ENCODE measurements at places on chromosomes 7 and 10. TPM values are rescaled to one million over a fixed set of nuclear protein-coding genes. Genes with fewer than 3 reads are reported as not detected.

- no peak for DNase-seq
Measured at GRCh38 chr7:155064186-155064585, 5.9 kb upstream of the HTR5A start.

- DNase-seq = no peak
Measured at GRCh38 chr10:51574248-51575048, 124.9 kb downstream of the CSTF2T start.

DNA sequence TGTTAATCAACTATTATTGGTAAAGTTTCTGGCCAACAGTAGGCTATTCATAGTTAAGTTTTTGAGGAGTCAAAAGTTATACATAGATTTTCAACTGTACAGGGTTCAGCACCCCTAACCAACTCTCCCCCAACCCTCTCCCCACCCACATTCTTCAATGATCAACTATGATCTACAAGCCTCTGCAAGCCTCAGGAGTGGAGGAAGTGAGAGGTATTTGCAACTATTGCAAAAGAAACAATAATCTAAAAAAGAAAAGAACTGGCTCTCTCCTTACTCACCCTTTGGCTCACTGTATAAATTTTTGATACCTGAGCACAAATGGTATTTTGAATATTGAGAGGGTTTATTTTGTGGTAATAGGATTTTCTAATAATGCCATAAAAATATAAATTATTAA is 179.8 kb downstream of the IPMK start:
- DNase-seq = no peak

DNA sequence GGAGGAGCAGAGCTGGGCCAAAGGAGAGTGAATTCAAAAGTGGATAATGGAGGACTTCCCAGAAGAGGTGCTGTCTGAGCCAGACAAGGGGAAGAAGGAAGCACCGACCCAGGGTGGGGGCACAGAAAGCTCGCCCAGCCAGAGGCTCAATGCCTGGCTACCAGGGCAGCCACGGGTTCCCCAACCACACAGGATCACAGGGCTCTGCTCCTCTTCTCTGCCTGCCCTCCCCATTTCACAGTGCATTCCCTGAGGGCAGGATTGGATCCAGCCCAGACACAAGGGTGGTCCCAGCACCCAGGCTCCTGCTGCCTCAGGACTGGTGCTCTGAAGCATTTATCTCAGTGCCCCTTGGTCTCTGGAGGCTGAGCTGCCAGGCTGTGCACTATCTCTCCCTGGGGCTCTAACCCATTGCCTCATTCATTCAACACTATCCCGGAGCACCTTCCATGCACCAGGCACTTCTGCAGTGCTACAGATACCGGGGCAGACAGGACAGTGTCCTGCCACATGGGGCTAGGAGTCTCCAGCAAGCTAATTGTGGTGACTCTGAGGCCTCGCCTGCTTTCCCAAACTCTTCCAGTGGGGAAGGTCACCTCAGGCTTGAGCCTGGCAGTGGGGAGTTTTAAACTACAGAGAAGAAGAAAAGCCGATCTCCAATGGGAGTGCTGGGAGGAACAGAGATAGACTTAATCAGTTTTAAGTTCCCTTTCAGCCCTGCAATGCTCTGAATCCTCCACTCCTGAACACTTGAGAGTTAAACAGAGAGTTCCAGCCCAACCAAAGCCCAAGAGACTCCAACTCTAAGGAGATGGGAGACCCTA is 201.8 kb upstream of the ZMIZ1 start:
- no peak for DNase-seq

GRCh38 chr10:102429468-102429867 is 2.9 kb downstream of the CUEDC2 start:
- DNase-seq = no peak

GRCh38 chr10:48210966-48211365 is 63.5 kb downstream of the FRMPD2 start:
- DNase-seq = no peak

VOPP1 gene
- total RNA-seq = 21.3 TPM

DNA sequence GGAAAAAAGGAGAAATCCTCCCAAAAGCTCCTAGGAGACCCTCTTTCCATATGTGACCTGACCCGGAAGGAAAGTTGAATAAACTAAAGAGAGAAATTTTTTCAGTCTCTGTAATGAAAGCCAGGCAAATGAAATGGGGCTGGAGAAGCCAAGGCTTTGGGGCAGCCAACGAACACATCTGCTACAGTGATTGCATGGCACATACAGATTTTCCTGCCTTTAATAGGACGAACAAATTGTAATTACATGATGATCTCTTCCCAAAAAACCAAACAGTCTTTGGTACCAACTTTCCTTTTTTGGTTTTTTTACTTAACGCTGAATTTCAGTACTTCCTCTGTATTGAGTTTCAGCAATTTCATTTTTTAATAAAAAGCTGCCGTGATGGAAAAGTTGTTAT is 23.5 kb upstream of the PTN start:
- DNase-seq = no peak

- DNase-seq = peak; percentile 38
Measured at GRCh38 chr7:30116771-30117170, 18.0 kb upstream of the MTURN start.

ADRB1 gene
- total RNA-seq = 0.69 TPM

DNA sequence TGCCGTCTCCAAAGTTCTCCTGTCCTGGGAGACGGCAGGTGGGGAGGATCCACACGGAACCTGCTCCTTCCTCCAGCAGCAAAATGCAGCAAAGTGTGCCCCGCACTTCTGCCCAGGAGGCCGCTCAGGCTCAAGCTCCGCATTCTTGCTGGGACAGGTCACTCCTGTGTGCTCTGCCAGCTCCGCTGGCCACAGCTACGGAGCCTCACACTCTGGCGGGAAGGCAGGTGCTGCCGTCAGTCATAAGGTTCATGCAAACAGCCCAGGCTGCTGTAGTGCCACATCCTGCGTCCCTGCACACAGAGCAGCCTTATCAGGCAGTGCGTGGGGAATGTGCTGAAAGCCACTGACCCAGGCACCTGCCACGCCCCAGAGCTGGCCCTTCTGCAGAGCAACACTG is 22.4 kb downstream of the ADGRA1 start:
- DNase-seq = peak; percentile 40

DNA sequence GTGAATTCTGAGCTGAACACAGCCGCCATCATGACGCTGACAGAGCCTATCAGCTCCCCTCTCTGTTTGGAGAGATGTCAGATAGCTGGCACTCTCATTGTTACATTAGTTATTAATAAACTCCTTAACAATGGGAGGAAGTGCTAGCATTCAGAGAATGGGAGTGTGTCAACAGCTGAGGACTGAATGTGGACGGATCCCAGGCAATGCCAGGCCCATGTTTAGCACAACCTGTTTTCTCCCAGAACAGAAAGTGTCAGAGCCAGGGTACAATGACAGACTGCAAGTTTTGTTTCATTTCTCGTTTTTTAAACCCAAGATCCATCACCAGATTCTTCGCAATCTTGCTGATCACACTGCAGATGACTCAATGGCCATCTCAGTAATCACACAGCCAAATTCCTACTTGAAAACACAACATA is 99.6 kb downstream of the PRPF18 start:
- peak; percentile 59 for DNase-seq

RET gene
- total RNA-seq = 0.09 TPM

EIF5AL1 gene
- total RNA-seq = 0.27 TPM

DNA sequence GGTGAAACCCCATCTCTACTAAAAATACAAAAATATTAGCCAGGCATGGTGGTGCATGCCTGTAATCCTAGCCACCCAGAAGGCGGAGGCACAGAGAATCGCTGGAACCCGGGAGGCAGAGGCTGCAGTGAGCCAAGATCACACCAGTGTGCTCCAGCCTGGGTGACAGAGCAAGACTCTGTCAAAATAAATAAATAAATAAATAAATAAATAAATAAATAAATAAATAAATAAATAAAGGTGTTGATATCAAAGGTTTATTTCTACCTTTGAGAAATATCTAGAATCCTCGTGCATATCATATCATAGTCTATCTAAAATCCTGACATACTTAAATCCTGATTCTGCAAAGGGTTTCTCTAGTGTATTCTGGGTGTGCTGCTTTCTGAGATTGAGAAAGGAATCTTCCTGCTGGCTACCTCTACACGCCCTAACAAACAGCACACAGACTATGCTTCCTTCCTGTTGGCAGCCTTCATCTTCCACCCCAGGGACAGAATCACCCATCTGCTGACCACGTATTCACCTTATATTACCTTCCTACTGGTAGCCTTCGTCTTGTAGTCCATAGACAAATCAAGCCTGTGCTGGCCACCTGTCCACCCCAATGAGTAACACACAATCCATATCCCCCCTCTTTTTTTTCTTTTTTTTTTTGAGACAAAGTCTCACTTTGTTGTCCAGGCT is 8.7 kb downstream of the ABLIM1 start:
- no peak for DNase-seq

OR2A7 gene
- not detected for total RNA-seq

WEE2 gene
- total RNA-seq = 0.09 TPM

GRCh38 chr7:31146030-31146429 is 93.9 kb downstream of the ADCYAP1R1 start:
- DNase-seq = no peak

DNA sequence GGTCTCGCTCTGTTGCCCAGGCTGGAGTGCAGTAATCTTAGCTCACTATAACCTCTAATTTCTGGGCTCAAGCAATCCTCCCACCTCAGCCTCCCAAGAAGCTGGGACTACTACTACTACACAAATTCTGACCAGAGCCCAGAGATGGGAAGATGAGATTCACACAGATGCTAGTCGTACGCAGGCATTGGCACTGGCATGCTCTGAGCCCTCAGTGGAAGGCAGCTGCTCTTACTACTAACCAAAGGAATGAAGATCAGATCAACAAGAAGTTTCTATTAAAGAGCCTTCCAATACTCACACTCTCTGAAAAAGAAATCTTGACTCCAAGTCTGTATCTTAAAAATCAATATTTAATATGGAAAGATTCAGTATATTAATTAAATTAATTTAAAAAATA is 10.7 kb downstream of the GDF2 start:
- DNase-seq = no peak

- DNase-seq = no peak
Measured at GRCh38 chr10:110827875-110828274, 43.9 kb upstream of the PDCD4 start.

GRCh38 chr7:121392277-121393004 is 3.7 kb downstream of the FAM3C start:
- no peak for DNase-seq

DNA sequence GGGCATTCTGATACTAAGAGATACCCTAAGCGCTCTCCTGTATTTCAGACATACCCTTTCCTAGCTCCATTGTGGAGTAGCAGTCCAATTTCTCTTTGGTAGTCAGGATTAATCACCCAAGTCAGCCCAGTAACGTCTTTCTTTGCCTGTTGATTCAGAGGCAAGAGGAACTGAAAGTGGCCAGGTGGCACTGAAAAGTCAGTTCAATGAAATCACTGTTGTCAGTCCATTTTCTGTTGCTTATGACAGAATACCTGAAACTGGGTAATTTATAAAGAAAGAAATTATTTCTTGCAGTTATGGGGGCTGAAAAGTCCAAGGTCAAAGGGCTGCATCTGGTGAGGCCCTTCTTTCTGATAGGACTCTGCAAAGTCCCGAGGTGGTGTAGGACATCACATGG is 40.2 kb downstream of the ANKRD61 start:
- no peak for DNase-seq

DNA sequence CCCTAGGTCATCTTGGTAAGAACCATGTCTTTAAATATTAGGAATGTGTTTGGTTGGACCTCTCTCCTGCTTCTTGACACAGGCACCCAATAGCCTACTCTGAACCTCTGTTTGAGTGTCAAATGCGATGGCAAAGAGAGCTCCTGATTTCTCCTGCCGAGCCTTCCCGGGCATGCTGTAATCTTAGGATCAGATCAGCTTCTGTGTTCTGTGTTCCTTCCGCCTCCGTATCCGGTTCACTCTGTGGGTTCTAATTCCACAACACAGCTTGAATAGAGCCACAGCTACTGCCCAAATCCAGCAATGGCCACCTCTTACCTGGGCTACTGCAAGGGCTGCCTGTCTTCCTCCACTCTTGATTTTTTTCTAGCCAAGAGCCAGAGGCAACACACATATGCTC is 165.2 kb upstream of the TNS3 start:
- no peak for DNase-seq

DNA sequence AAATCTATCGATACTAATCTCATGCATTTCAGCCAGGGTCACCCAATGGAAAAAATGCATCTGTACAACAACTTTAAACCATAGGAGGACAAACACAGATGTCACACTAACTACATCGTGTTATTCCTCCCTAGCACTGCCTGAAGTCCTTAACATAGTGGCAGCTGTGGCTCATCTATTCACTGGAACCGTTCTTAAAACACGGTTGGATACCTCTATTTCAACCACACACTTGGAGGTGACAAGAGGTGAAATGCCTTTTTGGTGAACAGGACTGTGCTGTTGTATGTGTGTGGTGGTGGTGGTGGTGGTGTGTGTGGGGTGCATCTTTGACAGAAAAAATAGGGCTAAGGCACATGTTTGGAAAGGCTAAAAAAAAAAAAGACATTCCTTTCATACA is 93.1 kb downstream of the NRP1 start:
- DNase-seq = no peak

DNA sequence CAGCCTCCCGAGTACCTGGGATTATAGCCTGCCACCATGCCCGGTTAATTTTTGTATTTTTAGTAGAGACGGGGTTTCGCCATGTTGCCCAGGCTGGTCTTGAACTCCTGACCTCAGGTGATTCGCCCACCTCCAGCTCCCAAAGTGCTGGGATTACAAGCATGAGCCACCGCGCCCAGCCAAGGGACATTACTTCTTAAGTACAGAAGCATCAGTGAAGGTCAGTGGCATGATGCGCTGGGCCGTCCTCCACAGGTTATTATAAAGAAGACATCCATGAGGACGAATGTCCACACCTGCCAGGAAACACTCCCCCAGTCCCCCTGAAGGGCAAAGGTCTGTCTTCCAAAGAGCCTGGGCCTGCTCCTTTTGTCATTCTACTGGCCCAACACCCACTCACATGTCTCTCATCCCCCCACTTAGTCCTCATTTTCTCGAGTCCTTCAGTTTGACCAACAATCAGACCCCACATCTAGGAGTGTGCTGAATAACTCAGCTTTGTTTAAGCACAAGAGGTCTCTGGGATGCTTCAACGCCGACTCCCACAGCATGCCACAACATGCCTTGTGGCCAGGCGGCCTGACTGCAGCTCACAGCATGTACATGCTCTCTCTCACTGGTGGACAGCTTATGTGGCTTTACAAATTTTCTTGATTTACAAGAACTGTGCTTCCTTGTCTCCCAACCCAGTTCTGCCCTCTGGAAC is 73.0 kb downstream of the CTBP2 start:
- no peak for DNase-seq

- no peak for DNase-seq
Measured at GRCh38 chr7:28124413-28124812, 56.2 kb downstream of the JAZF1 start.

GRCh38 chr10:132296666-132297443 is 10.9 kb downstream of the STK32C start:
- DNase-seq = no peak

DNA sequence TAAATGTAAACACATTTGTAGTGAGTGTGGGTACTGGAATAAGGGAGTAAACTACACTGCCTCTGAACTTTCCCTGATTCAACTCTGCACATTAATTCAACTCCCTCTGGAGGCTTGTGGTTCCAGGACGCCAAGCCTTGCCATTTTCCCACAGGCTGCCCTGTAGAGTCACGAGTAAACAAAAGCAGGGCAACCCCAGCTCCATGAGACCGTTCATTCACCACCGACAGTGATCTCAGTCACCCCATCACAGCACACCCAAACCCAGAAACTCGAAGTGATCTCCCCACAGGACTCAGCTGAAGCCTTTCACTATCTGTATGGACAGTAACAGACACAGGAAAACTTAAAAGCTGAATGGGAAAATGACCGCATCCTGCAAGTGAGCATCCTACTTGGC is 218.8 kb upstream of the FRMD4A start:
- DNase-seq = no peak
